ENCODE measurements at places on chromosomes 2 and 18.

- peak overlapping the region; percentile 5 for H3K27ac ChIP-seq
- DNase-seq, result peak; percentile 89
- no peaks in the 10 kb centered on the region for H3K36me3 ChIP-seq
- no peak overlapping the region for H3K4me3 ChIP-seq
These were observed 568.4 kb downstream of the TNS1 start for GRCh38 chr2:217434180-217434975.

GRCh38 chr2:199302851-199303250 is 154.9 kb downstream of the SATB2 start:
- no peaks in the 10 kb centered on the region for H3K27me3 ChIP-seq
- H3K36me3 ChIP-seq, result no peaks in the 10 kb centered on the region

DNA sequence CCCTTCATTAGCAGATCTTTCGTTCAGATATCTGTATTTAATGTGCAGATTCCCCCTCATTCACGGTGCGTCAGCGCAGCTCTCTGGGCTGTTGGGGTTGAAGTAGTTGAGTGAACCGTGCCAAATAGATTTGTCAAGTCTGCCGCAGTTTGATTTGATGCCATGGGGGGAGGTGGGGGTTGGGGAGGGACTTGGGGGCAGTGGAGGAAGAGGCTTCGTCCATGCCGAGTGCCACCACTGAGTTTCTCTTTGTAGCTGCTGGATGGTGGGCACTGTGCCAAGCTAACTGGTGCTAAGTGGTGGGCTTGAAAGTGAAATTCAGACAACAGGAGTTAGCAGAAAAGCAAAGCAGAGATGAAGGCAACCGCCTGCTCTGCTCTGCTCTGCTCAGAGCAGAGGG is 47.9 kb downstream of the NRP2 start:
- no peak for DNase-seq
- no peaks in the 10 kb centered on the region for H3K27me3 ChIP-seq
- peaks cover 5% of the 10 kb centered on the region for H3K36me3 ChIP-seq

DNA sequence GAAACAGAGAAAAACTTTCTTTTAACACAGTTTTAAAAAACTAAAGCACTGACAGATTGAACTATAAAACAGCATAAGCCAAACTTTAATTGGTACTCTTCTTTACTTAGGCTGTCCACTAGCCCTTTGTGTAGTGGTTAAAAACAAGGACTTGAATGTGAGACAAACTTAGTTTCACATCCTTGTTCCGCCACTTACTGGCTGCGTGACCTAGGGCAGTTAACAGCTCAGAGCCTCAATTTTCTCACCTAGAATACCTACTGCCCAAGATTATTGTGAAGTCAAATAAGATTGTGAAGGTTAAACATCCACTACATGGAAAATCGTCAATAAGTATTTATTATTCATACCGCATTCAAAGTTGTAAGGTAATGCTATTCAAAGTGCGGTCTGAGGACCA is 2.0 kb downstream of the WDR35 start:
- no peak for DNase-seq
- H3K36me3 ChIP-seq, result peaks cover 3% of the 10 kb centered on the region
- no peaks in the 10 kb centered on the region for H3K27me3 ChIP-seq

DNA sequence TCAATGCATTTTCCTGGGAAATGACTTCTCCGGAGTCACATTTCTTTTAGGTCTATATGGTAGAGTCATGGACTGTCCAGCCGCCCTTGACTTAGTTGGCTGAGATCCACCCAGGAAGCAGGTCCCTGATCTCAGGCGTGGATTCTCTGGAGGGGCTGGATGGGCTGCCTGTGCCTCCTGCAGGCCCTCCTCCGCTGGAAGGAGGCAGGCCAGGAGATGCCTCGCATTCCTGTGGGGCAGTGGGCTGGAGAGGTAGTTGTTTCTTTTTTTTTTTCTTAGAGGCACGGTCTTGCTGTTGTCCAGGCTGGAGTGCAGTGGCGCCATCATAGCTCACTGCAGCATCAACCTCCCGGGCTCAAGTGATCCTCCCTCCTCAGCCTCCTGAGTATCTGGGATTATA is 129.0 kb upstream of the MYCN start:
- H3K27me3 ChIP-seq, result no peaks in the 10 kb centered on the region
- H3K4me3 ChIP-seq, result no peak overlapping the region
- no peaks in the 10 kb centered on the region for H3K36me3 ChIP-seq
- no peak overlapping the region for H3K27ac ChIP-seq
- DNase-seq, result no peak

DNA sequence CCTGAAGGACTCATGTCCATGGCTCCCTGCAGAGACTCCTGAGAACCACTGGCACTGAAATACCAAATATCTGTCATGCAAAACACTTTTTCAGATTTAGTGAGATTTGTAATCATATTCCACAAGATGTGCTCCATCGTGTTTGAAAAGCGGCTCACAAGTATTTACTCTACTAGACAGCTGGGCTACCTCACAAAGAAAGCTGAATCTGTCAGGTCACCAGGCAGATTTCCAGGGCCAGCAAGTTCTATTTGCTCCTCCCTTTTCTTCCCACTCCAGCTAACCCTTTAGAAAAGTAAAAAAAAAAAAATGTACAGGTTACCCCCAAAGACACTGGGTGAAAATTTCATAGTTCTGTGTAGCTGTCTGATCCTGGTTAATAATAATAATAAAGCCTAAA is 22.9 kb downstream of the WIPF1 start:
- no peak overlapping the region for H3K27ac ChIP-seq
- no peak overlapping the region for H3K4me3 ChIP-seq
- peaks cover 22% of the 10 kb centered on the region for H3K4me1 ChIP-seq
- DNase-seq, result no peak
- peaks cover 31% of the 10 kb centered on the region for H3K36me3 ChIP-seq

- H3K4me3 ChIP-seq, result no peak overlapping the region
- peak overlapping the region; percentile 50 for H3K27ac ChIP-seq
- H3K4me1 ChIP-seq, result peaks cover 94% of the 10 kb centered on the region
- no peaks in the 10 kb centered on the region for H3K27me3 ChIP-seq
- DNase-seq, result no peak
- peaks cover 22% of the 10 kb centered on the region for H3K36me3 ChIP-seq
These were observed 16.6 kb downstream of the SERTAD2 start for GRCh38 chr2:64637000-64637635.
